ENCODE measurements at places on chromosomes 3 and 15. TPM values are rescaled to one million over a fixed set of nuclear protein-coding genes. Genes with fewer than 3 reads are reported as not detected.

DNA sequence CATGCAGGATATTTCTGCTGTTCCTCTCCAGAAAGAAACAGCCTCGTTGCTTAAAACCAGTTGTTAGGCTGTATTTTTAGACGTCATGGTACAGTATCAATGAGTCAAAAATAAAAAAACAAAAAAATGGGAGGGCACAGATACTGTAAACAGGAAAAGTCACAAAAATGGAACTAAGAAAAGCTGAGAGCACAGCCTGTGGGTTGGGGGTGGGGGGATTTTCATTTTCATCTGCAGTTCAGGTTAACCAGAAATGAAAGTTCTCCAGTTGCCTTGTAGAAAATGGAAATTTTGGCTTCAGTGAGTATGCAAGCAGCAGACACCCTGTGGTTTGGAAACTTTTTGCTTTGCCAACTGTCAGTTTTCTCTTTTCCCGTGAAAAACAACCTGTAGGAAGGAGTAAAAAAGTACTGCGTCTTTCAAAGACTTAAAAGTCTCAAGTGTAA lies 59.0 kb downstream of the FRMD4B start:
- no peak for DNase-seq

- DNase-seq = no peak
Measured at GRCh38 chr3:160052385-160053047, 63.9 kb downstream of the IL12A start.

GRCh38 chr15:66764072-66764786 lies 62.2 kb downstream of the SMAD6 start:
- no peak for DNase-seq

- DNase-seq = peak; percentile 84
Measured at GRCh38 chr15:36911322-36911944, 188.9 kb downstream of the MEIS2 start.

GRCh38 chr3:163504974-163505373 lies 1573.3 kb downstream of the SI start:
- DNase-seq = no peak

DNA sequence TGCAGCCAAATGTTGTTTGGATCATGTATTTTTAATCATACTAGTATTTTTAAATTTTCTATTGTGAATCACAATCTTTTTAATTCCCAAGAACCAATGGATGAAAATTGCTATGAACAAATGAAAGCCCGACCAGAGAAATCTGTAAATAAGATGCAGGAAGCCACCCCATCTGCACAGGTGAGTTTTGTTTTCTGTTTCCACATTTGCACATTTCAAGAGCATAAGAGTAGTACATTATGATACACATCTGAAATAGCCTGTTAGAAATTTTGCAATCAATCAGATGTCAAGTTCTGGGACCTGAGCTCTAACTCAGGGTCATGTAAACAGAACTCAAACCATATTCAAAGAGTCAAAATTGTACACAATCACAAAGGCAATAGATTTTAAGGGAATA lies 26.5 kb downstream of the TRAT1 start:
- DNase-seq = no peak

DNA sequence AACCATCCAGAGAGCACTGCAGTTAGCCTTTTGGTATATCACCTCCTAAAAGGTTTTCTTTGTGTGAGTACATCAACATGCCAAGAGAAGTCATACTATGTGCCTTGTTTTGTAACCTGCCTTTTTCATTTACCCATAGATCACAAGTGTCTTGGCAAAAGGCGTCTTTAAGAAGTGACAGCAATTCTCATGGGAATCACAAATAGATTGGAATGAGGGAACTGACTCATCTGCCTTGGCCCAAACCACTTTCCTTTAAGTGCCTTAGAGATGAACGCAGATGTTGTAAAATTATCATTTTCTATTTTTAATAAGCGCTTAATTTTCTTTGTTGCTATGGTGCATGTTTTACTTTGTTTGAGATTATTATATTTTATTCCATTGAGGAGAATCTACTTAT lies 20.7 kb upstream of the POMGNT2 start:
- DNase-seq = no peak

Gene ALDH1A2
- 2.2 TPM for total RNA-seq

Gene OCA2
- total RNA-seq = not detected

Data from PC-3 (cell line).